ENCODE measurements at places on chromosomes 7 and 10.

GRCh38 chr10:565146-565545, 124.3 kb downstream of the DIP2C start:
- no peak for DNase-seq

GRCh38 chr10:68192113-68192512, 39.8 kb downstream of the ATOH7 start:
- no peak for DNase-seq

- no peak for DNase-seq
These were observed 677 bp downstream of the TSPAN14 start for GRCh38 chr10:80454513-80455460.

- DNase-seq: peak; percentile 95
These were observed 1028.5 kb upstream of the PHF14 start for GRCh38 chr7:9945131-9945530.

GRCh38 chr10:124639206-124639605, 105.0 kb downstream of the FAM53B start:
- DNase-seq: no peak

- no peak for DNase-seq
These were observed 167.2 kb upstream of the IMMP2L start for GRCh38 chr7:111729483-111729882.

DNA sequence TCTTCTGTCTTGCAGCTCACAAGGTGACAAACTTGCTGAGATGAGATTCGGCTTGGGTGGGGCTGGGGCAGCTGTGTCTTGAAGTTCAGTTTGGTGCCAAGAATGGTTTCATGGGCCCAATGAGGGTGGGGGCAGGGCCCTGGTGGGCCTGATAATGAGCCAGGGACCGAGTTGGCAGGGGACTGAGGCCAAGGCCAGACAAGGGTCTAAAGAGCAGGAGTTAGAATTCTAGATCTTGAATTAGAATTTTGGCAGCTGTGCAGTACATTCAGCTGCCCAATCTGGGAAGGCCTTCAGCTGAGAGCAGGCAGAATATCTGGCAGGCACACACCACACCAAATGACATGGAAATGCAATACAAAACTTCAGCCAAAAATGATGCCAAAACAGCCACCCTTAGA, 1.5 kb upstream of the JAZF1 start:
- no peak for DNase-seq
